ENCODE measurements at places on chromosomes 4 and X. TPM values are rescaled to one million over a fixed set of nuclear protein-coding genes. Genes with fewer than 3 reads are reported as not detected.

The GLUD2 gene
- total RNA-seq: 0.92 TPM

The FGB gene
- total RNA-seq: not detected

The MAOB gene
- total RNA-seq: not detected

The C4orf50 gene
- total RNA-seq: not detected
